ENCODE measurements at places on chromosomes 5 and 9.
A peak's percentile ranks its signal among the peaks of the same experiment; 100 is the strongest.

- no peak for DNase-seq
These were observed 55.1 kb upstream of the KDM4C start for GRCh38 chr9:6702707-6703106.

DNA sequence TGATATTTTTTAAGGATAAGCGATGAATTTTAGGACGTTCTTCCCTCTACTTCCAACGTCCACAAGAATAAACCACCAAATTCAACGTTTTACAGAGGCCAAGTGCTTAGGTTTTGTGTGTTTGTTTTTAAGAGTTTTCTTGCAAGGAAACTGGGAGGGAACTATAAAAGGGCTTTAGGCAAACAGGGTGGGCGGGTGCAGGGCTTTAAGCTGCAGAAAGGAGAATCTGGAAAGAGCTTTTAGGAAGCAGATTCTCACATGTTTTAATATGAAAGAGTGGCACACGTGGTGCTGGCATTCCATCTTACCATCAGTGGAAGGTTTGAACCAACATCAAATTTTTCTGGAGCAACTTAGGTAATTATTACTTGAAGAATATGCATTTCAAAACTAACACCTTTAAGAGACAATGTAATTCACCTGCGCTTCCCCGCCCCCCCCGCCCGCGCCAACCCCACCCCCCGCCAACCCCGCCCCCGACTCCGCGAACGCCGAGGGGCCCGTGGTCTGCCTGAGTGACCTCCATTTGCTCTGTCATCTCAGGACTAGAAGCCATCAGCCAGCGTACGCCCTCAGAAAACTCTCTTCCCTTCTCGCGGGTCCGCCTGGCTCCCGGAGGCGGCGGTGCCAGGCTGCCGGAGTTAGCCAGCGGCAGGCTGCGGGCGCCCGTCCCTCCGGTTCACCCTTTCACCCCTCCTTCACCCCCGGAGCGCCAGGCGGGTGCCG, 911 bp upstream of the PIK3R1 start:
- DNase-seq, result no peak

- DNase-seq, result no peak
These were observed 11.6 kb downstream of the COL27A1 start for GRCh38 chr9:114166614-114167572.

- no peak for DNase-seq
These were observed 8.0 kb upstream of the PLPP6 start for GRCh38 chr9:4654084-4654483.

DNA sequence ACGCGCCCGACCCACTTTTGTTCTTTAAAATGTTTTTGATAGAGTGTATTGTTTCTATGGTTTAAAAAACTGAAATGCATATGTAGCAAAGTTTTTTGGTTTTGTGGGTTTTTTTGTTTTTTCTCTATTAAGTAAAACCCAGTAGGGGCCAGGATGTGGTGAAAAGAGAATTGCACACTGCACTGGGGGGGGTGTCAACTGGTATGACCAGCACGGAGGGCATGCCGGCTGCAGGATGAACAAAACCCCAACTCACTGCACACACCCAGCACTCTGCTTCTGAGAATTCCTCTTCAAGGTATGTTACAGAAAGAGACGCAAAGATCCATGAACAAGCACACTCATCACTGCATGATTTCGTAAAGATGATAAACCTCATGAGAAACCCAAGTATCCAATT, 75.0 kb downstream of the STK10 start:
- DNase-seq, result peak; percentile 44

GRCh38 chr5:138177941-138178515, 402 bp downstream of the BRD8 start:
- peak; percentile 4 for DNase-seq

DNA sequence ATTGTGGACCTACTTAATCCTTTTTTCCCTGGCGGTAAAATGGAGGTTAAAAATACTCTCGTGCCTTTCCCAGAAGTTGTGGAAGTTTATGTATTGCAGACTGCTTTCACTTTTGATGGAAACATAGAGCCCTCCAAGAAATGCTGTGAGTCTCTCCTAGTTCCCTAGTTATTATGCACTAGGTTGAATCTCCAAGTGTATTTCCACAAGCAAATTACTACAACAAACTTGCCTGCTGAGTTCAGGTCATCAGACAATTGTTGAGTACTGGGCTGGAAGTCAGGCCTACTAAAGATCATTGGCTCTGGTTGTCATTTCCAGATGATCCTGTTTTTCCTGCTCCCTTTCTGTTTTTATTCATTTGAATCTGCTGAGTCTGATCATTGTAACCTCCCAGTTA, 104.1 kb downstream of the CD180 start:
- no peak for DNase-seq

DNA sequence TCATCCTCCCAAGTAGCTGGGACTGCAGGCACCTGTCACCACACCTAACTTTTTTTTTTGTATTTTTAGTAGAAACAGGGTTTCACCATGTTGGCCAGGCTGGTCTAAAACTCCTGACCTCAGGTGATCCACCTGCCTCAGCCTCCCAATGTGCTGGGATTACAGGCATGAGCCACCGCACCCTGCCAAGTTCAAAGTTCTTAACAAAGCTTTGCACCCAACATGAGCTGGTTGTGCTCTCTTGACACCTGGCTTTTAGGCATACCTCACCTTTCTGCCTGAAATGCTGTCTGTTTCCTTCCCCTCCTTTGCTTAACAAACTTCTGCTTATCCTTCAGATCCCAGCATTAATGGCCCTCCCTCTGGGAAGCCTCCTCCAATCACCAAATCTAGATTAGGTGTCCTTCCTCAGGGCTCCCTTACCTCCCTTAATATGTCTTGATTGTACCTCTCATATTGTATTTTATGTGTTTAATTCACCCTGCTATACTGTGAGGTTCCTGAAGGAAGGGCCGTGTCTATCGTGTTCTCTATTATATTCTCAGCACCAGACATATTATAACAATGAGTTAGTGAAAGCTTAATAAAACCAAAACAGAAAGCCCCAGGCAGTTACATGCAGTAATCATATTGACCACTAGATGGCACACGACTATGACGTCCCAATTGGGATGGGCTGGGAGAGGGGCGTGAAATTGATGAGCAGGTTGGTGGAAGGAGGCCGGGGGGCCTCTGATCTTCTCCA, 62.9 kb upstream of the PPARGC1B start:
- no peak for DNase-seq

DNA sequence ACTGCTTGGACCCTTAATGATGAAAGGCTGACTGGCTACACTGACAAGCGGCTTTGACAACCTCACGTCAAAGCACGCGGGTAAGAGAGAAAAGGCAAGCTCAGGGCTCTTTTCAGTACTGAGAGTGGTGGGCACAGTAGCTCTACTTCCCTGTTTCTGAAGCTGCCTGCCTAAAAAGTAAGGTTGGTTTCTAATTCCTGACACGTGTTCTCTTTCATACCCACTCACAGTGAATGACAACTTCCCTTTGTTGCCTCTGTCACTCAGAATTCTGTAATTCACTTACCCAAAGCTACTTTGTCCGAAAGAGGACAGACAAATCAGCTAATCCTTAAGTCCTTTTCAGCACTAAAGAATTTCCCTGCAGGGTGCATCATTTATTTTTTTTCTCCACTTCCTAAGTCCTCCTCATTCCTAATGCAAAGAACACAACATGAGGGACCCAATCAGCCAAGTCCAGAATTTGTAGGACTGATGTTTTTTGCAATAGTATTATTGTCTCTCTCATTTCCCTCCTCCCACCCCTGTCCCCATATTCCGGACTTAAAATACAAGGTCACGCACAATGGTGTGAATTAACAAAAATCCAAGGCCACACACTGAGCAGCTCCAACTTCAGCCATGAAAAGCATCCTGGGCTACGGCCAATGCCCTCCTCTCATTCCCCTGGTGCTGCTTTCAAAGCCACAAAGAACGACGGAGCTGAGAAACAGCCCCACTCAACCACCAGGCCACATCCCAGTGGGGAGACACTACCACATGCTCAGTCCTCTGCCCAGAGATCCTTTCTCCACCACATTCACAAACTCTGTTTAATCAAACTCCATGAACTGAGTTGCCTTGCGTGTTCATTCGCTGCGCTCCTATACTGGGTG, 221.0 kb downstream of the TSSK1B start:
- no peak for DNase-seq

- DNase-seq, result no peak
These were observed 21.3 kb upstream of the RNF145 start for GRCh38 chr5:159230657-159231056.

GRCh38 chr5:140637371-140638100, 1.7 kb upstream of the TMCO6 start:
- no peak for DNase-seq

GRCh38 chr5:115435778-115436712, 108.5 kb downstream of the FEM1C start:
- DNase-seq, result no peak

GRCh38 chr9:106860721-106861639, 2.0 kb upstream of the ZNF462 start:
- no peak for DNase-seq

- DNase-seq, result no peak
These were observed 272.1 kb upstream of the DAB2 start for GRCh38 chr5:39696672-39697398.

- no peak for DNase-seq
These were observed 12.9 kb upstream of the CAST start for GRCh38 chr5:96649251-96649662.

GRCh38 chr5:180133551-180133950, 62.0 kb upstream of the RNF130 start:
- no peak for DNase-seq

DNA sequence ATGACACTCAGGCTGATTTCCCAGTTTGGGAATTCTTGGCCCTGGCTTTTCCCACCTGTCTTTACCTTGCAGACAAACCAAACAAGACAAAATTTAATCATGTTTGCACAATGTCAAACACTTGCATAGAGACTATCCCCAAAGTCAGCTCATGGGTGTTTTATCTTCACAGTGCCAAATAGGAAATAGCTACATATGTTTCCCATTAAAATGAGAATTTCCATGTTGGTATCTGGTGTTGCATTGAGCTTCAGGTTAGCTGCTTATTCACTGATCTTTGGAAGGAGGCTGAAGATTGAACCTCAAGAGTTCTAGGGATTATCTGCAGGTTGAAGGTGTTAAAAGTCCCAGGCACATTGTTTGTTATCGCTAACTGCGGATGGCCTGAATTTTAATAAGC, 19.5 kb downstream of the MAP1B start:
- no peak for DNase-seq

GRCh38 chr5:79630444-79630843, 18.2 kb downstream of the TENT2 start:
- DNase-seq, result no peak

DNA sequence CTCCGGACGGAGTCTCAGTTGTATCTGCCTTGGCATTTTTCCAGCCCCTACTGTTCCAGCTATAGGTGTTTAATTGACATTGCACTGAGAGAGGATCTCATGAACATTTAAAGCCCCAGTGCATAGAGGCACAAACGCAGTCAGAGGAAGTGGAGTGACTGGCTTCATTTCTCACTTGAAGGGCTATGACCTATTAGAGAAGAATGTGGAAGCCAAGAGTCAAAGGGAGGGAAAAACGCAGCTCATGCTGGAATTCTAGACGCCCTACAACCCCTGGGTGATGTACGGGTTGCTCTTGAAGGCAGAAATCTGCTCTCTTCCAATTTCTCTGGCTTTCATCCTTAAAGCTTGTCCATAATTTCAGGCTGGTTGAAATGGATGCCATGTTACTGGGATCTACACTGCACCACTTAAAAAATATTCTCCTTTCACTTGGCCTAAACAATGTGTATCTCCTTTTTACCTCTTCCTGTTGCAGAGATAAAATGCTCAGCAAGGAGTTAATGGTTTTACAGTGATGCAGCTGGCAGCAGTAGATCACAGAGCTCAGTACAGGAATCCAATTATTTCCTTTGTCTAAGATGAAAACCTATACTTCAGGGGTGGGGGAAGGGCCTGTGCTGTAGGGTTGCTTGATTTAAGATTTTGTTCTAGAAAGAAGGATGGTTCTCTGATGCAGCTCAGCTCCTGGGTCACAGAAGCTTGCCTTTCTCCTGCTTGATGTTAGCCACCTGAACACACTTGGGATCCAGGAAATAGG, 61.8 kb upstream of the MAMDC2 start:
- no peak for DNase-seq

DNA sequence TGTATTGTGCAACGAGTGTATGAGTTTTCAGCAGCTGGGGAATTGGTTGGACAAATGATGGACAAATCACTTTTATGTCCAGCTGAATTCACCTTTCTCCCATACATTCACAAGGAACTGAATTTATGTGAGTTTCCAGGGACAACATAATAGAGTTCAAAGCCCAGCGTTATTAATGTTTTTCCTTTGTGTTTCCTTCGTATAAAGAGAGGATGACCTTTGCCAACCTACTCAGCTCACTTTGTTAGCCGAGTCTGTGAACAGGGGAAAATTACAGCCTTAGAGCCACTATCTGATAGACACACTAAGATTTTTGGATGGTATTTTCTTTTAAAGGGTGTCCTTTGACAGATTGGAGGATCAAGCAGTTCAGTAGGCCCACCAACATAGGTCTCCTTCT, 352.5 kb downstream of the KIF4B start:
- DNase-seq, result no peak

- no peak for DNase-seq
These were observed 10.5 kb downstream of the LNPEP start for GRCh38 chr5:96946381-96946780.

DNA sequence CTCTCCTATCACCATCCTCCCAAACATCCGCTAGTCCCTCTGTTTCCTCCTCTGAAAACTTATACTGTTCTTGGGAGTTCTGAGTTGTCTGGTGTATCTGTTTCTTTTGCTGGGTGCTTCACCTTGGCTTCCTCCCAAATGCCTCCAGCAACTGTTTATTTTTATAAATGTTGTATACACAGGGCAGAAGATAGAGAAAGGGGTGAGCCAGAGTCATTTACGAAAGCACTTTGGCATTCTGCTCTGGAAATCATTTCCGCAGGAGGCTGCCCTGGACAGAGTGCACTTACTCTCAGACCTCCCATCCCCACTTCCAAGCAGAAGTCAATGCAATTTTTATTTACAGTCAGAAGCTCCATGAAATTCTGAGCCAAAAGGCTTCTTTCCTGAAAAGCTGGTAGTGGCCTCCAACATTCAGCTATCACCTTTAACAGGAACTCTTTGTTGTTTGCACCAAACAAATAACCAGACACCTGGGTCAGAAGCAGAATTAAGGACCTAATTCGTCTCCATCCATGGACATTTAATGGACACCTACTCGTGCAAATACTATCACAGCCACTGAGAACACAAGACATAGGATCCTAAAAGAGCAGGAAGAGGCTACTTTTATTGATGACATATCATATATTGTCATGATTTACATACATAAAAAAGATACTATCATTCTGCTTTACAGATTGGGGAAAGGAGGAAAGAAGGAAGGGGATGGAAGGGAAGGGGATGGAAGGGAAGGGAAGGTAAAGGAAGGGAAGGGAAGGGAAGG, 229.5 kb upstream of the PAPPA start:
- DNase-seq, result no peak

- DNase-seq, result no peak
These were observed 59.8 kb downstream of the DOCK2 start for GRCh38 chr5:169696621-169697510.

Measured in stimulated activated CD4-positive, alpha-beta T cell treated with anti-CD3 and anti-CD28 coated beads, Interleukin-2, amount 100 ng/mL, for 4 hours (primary cell).